ENCODE measurements at places on chromosomes 3 and 15.

DNA sequence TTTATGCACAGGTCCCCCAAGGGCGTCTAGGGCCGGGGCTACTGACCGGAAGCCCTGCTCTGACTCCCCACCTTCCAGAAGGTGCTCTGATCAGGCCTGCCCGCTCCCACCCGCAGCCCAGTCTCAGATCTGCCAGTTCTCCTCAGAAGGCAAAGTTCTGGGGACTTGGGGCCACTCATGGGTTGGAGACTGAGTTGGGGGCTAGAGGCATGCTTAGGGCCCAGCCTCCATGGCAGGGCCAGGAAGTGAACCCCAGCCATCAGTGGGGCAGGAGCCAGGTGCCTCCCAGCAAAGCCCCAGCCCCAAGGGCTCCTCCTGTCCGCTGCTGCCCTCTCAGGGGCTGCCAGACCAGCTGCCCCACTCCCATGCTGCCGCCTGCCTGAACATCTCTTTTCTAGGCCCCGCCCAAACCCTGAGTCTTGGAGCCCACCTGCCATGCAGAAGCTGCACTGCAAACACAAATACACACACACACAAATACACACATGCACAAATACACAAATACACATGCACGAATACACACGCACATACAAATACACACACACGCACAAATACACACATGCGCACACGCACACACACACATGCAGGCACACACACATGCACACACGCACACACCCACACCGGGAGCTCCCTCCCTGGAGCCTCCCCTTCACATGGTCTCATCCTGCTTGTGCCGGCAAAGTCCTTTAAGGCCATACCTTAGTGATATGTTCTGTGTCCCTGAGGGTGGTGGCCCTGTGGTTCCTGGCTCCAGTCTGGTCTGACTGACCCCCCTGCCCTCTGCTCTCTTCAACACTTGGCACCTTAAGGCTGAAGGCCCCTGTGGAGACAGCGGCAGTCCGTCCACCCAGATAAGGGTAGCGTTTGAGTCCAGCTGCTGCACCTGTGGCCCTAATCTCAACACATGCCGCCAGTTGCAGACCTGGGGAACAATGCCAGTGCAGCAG is 59.2 kb upstream of the KLF13 start:
- DNase-seq, result peak; percentile 59

GRCh38 chr3:44132593-44132992 is 109.1 kb upstream of the TOPAZ1 start:
- no peak for DNase-seq

- DNase-seq, result no peak
Measured at GRCh38 chr3:48112813-48113212, 75.4 kb downstream of the CDC25A start.

DNA sequence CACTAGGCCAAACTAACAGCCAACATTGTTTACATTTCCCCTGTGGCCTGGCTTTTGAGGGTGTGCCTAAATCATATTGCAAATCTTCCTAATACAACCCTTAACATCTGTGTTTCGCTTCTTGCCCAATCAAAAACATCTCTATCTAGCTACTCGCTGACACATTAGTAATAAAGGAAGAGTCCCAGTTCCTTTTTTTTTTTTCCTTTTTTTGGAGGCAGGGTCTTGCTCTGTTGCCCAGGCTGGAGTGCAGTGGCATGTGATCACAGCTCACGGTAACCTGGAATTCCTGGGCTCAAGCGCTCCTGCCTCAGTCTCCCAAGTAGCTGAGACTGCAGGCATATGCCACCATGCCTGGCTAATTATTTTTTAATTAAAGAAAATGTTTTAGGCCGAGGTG is 2.1 kb upstream of the SRPRB start:
- DNase-seq, result no peak

DNA sequence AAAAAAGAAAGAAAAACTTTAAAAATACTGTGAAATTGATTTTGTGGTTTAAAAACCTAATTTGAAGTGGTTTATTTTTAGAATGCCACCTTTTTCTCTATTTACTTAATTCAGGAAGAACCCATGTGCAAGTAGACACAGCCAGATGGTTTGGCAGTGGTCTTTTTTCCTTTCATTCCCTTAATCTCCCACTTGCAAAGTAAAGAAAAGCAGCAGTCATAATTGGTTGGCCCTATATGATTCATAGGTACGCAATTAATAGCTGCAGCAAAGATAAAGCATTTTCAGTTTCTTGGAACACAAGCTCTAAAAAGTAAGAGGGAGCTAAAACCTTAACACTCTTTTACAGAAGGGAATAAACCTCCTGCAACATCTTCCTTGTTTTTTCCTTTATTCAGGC is 115.3 kb downstream of the MECOM start:
- no peak for DNase-seq

DNA sequence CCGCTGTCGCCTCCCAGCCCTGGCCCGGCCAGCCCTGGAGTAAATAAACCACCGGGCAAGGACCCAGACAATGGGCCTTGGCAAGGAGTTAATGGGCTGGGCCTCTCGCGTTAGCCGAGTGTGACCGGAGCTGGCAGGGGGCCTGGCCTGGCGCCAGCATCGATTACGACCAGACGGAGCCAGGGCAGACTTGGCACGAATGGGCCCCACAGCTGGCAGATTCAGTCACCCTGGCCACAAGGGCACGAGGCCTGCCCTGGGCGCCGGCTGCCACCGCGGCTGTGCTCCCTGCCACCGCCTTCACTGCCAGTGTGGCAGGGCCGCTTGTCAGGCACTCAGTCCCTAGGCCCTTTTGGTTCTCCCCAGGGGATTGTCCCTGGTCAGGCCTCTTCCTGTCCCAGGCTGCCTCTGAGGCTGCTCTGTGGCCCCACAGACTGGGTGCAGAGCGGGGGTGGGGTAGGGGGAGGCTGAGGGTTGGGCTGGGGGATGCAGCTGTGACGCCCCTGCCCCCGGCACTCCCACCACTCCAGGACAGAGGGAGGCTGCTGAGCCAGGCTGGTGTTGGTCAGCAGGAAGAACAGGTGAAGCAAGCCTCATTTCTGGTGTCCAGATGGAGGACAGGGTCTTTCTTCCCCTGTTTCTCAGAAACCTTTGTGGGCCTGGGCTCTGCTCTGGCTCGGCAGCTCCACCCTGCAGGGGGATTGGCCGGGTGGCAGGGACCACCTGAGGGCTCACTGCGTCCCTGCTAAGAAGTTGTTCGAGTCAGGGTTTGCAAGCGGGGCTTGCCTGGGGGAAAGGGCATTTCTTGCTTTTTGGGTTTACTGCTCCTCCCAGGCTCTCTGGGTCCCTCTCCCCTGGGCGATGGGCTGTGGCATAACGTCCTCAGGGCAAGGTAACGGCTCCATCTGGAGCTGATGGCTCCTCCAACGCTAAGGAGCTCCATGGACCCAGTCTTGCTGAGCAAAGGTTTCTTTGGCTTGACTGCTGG is 30.5 kb upstream of the SRP14 start:
- no peak for DNase-seq
